ENCODE measurements at places on chromosomes 11 and 22.

DNA sequence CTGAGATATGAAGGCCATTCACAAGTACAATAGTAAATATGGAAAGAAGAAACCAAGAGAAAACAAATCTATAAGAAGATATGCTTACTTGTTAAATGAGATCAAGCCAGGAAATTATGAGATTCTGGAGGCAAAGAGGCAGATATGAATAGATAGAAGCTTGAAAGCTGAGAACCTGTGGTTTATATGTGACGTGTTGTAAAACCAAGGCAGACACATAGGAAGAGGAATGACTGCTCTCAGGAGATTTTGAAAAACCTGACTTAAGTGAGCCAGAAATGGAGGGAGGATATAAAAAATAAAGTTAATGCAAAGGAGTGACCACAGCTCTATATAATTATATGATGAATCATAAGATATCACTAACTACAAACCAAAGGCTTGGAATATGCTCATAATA is 1160.5 kb upstream of the CNTN5 start:
- DNase-seq: no peak

DNA sequence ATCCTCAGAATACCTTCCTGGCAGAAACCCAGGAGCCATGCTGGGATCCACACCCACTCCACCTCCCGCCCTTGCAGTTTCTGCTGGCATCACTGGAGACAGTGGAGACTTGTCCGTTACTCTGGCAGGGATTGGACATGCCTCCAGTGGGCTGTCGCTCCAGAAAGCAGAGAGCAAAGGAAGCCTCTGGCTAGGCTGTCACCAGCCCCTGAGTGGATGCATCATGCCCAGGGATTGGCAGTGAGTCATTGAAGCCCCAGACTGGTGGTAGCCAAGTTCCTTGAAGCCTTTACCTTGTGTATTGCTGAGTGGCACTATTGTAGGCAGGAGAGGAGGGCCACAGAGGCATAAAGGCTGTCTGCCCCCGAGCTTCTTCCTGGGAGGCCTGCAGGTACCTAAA is 34.8 kb upstream of the E2F8 start:
- DNase-seq: no peak

- DNase-seq: no peak
These were observed 1147.8 kb downstream of the JRKL start for GRCh38 chr11:97537407-97538150.

GRCh38 chr11:86495351-86495750 is 120.7 kb downstream of the CCDC81 start:
- DNase-seq: no peak

DNA sequence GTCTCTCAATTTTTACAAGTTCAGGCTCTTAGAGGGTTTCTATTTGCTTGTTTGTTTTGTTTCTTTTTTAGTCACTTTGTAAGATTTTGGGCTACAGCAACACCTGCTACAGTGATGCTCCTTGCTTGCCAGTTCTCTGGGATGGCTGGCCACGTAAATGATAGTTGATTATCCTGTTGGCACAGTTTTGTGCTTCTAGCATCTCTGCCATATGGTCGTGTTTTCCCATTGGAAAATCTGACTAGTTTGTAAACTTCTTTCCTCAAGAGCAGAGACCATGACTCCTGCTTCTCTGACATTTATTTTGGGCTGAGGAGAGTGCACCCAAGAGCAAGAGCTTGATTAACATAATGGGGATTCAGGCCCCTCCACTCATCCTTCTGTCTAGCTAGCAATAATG is 1621.6 kb upstream of the RAG2 start:
- no peak for DNase-seq

DNA sequence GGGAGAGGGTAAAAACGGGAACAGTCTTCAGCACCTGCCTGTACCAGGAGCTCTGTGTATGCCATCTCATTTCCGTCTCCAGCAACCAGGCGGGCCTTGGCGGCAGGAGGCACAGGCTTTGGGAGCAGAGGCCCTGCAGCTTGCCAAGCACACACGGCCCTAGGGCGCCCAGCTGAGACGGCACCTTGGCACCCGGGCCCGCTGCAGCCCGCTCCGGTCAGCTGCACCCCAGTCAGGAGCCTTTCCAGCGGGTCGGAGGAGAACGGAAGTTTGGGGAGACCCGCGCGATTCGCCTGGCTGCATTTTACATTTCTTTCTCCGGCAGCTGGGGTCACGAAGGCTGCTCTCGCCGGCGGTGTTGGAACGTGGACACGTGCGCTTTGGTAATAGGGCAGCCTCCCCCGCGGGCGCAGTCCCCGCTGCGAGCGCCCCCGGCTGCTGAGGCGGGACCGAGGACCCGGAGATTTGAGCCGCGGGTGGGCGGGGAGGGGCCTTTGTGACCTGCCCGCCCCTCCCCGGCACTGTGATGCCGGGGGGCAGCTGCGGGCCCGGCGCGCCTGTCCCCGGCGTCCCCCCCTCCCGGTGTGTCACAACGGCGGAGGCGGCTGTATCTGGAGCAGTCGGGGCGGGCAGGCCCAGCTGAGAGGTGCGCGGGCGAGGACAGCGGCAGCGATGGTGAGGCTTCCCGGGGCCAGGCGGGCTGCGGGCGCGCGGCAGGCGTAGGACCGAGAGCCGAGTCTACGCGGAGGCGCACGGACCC is at the start of gene TUBA8:
Gene TUBA8, plus strand, starts transcription at position 616 of the 760 bp plus-strand sequence. Its CDS starts 57 bp downstream, at position 673.
- no peak for DNase-seq

- no peak for DNase-seq
These were observed 47.1 kb downstream of the PISD start for GRCh38 chr22:31614781-31615490.

DNA sequence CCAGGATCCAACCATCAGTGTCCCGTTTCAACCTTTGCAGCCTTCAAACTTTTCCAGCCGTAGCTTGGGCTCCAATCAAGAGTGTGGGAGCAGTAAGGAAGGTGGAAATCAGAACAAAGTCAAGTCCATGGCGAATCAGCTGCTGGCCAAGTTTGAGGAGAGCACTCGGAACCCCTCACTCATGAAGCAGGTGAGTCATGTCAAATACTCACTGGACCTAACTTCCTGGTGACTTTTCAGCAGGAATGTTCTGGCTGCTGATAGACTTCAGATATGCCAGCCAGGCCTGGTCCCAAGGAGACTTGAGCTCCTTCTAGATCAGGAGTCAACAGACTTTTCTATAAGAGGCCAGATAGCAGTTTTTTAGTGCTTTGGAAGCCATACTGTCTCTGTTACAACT is 129.0 kb downstream of the MICAL2 start:
- DNase-seq: no peak

DNA sequence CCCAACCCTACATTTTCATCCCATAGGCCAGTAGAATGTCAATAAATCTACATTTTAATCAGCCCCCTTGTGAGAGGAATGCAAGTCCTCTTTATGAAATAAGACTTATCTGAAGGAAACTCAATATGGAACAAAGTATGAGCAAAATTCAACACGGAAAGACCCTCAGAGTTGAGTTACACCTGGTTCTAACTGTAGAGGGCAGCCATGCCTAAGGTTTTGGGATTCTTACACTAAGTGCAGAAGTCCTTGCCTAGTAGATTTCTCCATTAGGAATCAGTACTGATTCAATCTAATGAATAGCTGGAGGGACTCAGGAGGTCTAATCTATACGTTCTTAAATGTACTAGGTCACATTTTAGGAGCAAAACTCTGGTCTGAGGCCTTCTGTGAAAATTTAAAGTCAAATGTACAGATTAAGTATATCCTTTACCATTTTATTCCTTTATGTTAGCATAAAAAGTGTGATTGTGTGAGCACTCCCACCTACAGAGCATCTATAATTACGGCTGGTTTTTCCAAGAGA is 904.5 kb downstream of the DLG2 start:
- no peak for DNase-seq

DNA sequence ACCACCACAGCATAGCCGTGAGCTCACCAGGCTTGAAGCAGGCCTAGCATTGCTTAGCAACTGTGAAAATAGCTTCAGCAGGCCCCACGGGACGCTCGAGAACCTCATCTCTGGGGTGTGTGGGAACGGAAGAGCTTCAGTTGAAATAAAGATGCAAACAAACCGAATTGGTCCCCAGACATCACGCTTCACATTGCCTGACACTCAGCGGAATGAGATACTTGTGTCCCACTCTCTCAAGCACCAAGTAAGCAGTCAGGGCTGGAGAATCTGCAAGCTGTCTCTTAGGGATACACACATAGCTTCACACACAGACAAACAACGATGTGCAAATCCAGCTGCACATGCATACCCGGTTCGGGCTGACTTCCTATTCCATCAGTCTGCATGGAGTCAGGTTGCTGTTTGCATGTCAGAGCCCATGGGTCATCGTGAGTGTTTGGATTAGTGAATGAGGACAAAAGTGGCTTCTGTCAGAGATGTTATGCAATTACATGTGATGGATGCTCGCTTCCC is 205.7 kb downstream of the SNX19 start:
- DNase-seq: no peak

DNA sequence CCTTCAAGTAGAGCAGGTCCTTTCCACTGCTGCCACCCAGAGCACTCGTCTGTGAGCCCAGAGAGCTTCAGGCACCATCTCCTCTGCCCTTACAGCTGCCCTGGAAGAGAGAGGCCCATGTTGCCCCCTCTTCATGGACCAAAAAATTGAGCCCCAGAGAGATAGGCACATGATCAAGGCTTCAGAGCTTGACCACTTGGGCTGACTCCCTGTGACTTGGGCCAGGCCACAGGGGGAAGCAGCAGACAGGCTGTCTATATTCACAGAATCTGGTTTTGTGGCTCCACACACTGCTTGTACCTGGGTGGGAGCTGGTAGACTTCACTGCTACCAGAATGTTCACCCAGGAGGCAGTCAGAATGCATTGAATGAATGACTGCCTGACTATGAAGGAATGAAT is 58.2 kb downstream of the SMIM38 start:
- no peak for DNase-seq

DNA sequence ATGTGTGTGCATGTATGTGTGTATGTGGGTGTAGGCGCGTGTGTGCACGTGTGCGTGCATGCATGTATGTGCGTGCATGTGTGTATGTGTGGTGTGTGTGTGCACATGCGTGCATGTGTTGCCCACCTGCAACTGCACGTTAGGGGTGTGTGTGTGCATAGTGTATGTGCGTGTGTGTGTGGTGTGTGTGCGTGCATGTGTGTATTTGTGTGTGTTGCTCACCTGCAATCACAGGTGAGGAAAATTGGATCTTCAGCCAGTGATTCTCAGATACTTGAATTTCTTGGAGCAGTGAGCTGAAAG is 54.3 kb downstream of the ST14 start:
- DNase-seq: no peak

DNA sequence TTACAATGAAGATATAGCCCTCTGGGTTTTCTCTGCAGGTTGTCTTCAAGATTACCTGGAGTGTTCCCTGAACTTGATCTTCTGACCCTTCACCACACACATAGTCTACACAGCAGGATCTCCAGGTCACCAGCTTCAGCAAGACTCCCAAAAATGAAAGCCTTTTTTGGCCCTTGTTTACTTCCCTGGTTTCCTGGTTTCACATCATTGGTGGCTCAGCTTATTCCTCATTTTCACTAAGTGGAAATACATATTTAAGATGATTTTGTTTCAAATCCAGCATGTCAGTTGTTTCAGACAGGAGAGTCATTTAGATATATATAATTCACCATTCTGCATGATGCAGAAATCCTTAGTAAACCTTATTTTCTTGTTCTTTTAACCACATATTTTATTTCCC is 41.6 kb upstream of the MPEG1 start:
- DNase-seq: no peak

DNA sequence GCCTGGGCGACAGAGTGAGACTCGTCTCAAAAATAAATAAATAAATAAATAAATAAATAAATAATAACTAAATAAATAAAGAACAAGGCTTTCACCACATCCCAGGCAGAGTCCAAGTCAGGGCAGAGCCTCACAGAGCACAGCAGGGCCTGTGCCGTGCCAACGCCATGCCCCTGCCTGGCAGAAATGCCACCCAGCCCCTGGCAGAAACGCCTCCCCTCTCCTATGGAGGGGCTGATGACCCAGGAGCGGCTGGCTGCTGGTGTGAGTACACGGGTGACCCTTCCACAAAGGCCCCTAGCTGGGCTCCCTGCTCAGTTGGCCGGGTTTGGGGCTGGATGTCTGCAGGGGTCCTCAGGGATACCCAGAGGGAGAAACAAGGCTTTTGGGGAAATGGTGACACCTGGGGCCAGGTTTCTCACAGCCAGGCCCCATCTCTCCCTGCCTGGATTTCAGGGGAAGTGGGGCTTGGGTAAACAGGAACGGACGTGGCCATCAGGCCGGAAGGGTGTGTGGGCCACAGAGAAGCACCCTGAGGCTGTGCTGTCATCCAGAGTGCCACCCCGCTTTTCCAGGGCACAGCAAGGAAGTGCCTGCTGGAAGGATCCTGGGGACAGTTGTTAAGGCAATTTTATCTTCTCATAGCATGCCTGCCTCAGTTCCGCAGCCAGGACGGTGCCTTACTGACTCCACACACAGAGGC is 5.1 kb downstream of the BID start:
- peak; percentile 40 for DNase-seq

DNA sequence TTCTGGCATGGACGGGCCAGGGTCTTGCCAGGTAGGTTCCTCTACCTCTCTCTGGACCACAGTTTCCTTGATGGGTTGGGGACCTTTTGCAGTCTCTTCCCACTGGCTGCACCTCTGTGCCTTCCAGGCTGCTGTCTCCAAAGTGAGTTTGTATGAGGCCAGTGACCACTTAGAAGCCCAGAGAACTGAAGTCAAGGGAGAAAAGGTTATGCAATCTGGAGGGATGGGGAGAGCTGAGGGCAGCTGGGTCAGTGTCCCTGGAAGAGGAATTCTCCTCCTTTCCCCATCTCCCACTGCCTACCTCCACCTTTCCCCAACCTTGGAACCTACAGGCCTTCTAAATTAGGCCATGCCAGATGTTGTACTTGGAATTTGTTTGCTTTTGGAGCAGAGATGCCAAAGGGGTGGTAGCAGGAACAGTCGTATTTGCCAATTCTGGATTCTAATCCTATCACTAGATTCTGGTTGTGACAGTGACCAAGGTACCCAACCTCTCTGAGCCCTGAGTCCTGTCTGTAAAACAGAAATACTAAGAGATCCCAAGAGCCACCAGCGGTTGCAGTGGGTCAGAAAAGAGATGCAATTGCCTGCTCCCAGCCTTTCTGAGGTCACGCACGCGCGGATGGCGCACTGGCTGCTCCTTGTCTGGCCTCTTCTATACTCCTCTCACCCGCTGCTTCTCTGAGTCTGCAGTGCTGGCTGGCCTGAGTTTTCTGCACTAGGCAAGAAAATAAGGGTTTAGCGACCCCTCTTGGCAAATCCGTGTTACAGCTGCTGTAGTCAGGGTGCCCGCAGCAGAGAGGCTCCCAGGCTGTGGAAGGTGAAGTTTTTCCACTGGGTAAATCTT is 10.7 kb upstream of the ACCSL start:
- DNase-seq: no peak

GRCh38 chr22:37186228-37186996 is 1.6 kb downstream of the C1QTNF6 start:
- DNase-seq: peak; percentile 91

Data from CD4-positive, alpha-beta T cell treated with Interleukin-4 for 1 hour (primary cell).